ENCODE measurements at places on chromosomes 1 and 21. TPM values are rescaled to one million over a fixed set of nuclear protein-coding genes. Genes with fewer than 3 reads are reported as not detected.

The PROK1 gene
- not detected for total RNA-seq

The MROH7 gene
- total RNA-seq, result 0.75 TPM

The ERICH3 gene
- not detected for total RNA-seq

The FAM163A gene
- not detected for total RNA-seq

All from aortic smooth muscle cell (primary cell).